Kidney epithelial cell (primary cell): ENCODE measurements at places on chromosomes 6 and 20.
A peak's percentile ranks its signal among the peaks of the same experiment; 100 is the strongest.

DNA sequence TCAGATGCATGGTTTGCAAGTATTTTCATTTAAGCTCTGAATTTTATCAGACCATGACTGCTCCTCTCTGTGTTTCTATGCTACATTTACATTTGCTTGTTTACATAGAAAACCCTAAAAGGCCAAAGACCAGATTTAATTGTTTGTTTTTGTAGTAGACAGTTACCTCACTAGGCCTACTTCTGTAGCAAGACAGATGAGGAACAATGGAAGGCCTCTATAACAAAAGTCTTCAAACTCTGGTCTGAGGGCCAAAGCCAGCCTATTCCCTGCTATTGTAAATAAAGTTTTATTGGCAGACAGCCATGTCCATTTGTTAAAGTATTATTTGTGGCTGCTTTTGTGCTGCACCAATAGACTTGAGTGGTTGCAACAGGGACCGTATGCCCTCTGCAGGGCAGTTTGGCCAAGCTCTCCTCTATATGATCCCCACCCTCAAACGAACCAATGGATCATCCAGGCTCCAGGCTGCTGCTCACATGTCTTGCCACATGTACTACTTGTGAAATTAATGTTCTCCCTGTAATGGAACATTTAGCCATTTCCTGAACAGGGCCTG lies 182.0 kb downstream of the DOK5 start:
- no peak for DNase-seq

- DNase-seq, result no peak
Observed at GRCh38 chr6:149032599-149033405, 284.7 kb upstream of the TAB2 start.

- no peak for DNase-seq
Observed at GRCh38 chr20:44733341-44734069, 12.2 kb upstream of the KCNK15 start.

GRCh38 chr6:15709651-15710269 lies 46.9 kb upstream of the DTNBP1 start:
- no peak for DNase-seq

- no peak for DNase-seq
Observed at GRCh38 chr6:154222716-154223115, 133.9 kb downstream of the IPCEF1 start.

GRCh38 chr6:119612911-119613381 lies 263.4 kb upstream of the MAN1A1 start:
- no peak for DNase-seq

- no peak for DNase-seq
Observed at GRCh38 chr20:17533396-17533795, 2.2 kb upstream of the BFSP1 start.

- no peak for DNase-seq
Observed at GRCh38 chr6:14353281-14353680, 235.7 kb downstream of the CD83 start.

DNA sequence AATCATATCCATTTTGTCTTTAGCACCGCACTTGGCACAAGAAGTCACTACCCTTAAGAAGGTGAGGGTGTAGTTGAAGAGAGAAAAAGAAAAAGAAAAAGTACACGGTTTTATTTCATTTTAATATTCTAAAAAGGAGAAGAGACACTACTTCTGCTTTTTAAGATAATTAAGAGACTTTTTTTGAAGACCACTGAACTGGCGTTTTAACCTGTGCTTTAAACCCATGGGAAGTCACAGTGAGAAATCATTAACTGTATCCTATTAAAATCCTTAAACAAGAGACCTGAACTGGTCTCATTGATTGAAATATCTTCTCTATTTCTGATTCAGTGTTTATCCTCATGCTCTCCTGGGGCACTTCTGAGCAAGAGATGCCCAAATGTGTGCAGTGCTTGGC lies 243.5 kb downstream of the TMEM242 start:
- no peak for DNase-seq

- no peak for DNase-seq
Observed at GRCh38 chr6:7424967-7425807, 35.6 kb downstream of the RIOK1 start.

DNA sequence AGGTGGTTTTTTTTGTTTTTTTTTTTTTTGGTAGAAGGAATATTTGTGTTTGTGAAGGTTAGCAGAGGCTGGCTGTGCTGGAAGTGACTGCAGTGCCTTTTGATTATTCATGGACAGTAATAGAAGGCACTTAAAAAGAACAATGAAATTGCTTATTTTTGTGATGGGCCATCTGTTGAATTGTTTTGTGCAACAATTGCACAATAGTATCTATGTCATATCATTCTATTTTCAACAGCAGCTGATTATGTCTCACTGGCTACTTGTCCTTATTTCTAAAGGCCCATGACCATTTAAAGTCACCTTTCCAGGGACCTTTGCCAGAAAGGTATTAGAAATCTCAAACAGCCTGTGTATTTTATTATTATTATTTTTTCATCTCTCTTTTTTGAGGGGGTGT lies 70.6 kb downstream of the AFG1L start:
- no peak for DNase-seq

- DNase-seq, result no peak
Observed at GRCh38 chr6:129710450-129711270, 683 bp upstream of the ARHGAP18 start.

DNA sequence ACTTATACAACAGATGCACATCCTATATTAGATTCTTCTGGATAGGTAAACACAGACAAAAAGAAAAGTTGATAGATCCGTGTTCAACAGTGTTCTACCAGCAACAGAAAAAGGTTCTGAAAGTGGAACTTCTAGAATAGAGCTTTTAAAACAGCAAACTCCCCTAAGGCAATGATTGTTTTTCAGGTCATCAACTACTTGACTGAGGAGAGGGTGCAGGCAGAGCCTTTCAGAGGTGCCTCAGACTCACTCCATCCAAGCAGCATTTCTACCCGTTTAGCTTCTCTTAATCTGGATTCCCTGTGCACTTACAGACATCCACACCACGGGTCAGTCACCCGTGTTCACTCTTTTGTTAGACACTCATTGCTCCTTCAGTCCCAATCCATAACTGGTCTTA lies 28.9 kb downstream of the FYN start:
- DNase-seq, result no peak

DNA sequence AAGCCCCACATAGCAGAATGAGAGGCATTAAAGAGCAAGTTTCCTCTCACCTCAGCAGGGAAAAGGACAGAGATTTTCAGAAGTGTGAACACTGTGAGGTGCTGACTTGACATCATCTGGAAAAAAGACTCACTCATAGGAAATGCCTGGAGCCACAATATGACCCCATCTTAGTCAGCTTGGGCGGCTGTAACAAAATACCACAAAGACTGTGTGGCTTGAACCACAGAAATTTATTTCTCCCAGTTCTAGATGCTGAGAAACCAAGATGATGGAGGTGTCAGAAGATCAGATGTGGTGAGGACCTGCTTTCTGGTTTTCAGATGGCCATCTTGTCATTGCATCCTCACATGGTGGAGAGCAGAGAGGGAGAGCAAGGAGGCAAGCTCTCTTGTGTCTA lies 253.1 kb downstream of the ADGB start:
- DNase-seq, result peak; percentile 56

DNA sequence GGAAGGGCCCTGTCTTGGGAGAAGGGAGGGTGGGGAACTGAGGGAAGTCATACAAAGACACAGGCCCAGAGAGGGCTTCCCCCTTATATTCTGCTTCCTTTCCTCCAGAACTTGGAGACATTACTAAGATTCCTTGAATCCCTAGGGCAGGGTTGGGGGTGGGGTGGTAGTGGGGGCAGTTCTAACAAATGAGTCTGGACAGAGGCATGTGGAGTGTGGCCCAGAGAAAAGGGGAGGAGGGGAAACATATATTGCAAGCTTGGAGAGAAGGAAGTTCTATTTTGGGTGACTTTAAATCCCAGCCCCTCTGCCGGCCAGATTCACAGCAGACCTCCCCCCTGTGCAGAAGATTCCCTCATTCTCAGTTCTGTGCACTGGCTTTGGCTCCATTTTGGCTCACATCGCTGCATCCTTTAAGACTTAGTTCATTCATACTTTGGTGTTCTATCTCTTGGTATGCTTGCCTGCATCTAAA lies 43.7 kb downstream of the DAAM2 start:
- DNase-seq, result no peak
